HTR-8/SVneo (cell line): ENCODE measurements at places on chromosomes 7 and 10.

DNA sequence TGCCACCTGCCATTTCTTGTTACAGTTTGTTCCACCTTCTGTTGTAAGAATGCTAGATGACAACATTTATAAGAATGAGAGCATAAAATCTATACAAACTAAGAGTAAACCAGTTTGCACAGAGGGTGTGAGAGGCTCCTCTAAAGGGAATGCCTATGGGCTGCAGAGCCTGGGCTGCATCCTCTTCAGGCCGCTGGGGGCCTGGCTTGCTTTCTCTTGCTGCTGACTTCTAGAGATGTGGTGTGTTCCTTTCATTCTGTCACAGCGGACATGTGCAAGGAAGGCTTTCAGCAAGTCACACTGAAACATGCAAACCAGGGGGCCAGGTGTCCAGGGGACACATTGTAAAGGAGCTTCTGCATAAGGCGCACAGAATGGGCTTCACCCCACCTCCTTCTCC, 7.1 kb upstream of the ATP6V1F start:
- no peak for DNase-seq

DNA sequence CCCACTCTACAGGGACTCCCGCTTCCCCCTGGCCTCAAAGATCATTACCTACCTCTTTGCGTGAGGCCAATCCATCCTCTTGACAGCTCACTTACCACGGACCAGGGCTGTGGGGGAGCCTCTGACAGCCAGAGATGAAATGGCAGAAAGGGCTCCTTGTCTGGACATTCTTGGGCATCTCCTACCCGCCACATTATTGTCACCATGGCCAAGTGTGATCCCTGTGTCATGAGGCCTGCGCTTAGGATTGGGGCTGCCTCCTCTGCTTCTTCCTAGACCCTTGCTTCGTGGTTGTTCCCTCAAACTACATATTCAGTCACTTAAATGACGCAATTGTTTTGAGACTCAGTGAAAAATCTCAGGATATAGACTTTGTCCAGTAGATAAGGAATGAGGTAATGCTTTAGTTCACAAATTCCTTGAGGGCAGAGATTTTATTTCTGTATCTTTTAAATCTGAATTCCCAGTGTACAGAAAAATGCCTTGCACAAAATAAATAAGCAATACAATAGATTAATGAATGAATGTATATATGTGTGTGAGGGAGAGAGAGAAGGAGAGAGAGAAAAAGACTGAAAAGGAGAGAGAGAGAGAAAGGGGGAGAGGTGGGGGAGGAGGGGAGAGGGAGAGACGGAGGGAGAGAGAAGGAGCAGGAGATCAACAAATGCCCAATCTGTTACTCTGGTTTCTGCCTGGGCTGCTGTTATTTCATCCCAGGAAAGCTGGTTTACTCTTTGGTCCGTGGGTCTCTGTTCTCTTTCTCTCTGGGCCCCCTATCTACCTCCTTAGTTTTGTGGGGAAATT, 159.0 kb downstream of the PLXNA4 start:
- DNase-seq, result no peak

- no peak for DNase-seq
Observed at GRCh38 chr7:103988468-103989199, 824 bp downstream of the RELN start.

DNA sequence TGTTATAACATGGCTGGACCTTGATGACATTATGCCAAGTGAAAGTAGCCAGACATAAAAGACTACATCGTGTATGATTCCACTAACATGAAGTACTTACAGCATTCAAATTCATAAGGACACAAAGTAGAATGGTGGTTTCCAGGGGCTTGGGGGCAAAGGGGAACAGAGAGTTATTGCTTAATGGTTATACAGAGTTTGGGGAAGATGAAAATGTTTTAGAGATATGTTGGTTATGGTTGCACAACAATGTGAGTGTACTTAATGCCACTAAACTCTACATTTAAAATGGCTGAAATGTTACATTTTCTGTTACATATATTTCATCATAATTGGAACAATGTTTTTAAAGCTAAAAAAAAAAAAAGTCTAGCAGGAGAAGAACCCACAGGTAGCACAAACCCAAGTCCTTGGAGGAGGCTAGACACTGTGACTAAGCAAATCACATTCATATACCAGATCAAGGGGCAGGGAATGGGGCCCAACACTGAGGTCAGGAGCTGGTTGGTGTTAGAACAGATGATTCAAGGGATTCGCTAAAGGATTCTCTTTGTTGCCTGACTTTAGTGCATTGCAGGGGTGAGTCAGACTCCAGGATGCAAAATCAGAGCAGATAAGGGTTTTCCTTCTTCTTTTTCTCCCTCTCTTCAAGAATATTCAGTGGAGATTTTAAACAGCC, 25.1 kb upstream of the AOAH start:
- DNase-seq, result no peak

DNA sequence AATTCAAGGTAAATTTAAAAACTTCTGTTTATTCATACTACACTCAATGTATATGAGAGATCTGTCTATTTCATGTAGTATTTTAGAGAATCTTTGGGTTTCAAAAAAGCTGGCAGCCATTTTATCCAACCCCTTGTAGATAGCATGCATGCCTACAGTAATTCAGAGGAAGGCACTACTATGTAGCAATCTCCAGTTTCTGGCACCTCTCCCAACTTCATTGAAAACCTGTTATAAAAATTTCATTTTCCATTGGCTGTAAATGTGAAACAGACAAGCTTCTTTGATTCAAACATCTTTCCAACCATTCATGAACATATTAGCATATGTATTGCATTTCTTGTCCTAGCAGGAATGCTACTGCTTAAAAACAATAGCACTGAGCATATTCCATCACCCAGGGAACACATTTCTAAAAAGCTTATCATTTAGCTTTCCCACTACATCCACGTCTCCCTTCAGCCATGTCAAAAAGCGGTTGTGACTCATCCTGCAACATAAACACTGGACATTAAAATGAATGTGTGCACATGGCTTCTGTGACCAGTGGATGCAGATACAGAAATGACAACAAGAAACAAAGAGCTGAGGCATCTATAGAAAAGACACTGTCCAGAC, 330.4 kb upstream of the AOAH start:
- no peak for DNase-seq

- DNase-seq, result no peak
Observed at GRCh38 chr7:157122800-157123495, 15.8 kb upstream of the UBE3C start.

DNA sequence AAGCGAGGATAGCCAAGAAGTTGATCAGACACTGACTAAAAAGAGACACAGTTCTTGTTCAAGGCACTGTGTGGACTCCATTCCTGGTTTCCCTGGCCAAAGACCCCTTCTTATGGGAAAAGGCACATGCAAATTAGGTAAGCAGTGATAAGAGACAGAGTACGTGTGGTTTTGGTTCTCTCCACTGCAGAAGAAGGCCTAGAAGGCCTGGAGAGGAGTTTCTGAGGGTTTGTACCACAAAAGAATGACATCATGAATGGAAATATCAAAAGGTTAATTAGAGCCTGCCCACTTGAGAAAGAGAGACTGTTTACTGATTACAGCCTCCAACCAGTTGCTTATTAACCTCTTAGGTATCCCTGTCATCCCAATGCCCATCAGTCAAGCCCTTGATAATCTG, 137.5 kb downstream of the ZNF365 start:
- DNase-seq, result no peak

- DNase-seq, result no peak
Observed at GRCh38 chr7:71612911-71613310, 481.0 kb downstream of the GALNT17 start.

GRCh38 chr10:4004144-4004543, 219.1 kb upstream of the KLF6 start:
- DNase-seq, result no peak

DNA sequence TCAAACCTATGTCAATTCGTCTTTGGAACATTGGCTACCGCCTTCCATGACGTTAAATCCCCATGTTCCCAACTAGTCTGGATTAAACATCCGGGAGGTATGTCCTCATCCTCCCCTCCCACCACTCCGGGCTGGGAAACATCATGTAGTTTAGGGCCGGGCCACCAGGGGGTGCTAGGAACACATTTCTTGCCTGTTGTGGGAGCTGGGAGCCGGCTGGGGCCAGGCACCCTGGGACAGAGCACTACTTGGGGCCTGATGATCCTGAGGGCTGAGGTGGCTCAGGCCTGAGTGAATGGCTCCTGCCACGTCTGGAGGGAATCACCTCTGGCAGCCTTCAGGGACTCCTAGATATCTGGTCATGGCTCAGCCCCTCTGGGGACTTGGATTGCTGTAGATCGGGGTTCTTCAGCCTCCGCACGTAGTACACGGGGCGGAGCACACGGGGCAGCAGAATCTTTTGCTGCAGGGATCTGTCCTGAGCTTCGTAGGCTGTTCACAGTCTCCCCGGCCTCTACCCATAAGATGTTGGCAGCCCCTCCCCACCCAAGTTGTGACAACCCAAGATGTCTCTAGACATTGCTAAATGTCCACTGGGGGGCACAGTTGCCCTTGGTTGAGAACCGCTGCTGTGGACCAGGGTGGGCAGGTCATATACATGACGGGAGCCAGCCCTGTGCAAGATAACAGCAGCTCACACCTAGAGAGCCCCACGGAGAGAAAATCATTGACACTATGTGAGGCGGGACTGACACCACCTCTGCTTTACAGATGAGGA, 141.2 kb upstream of the ZNF716 start:
- no peak for DNase-seq

- DNase-seq, result no peak
Observed at GRCh38 chr7:24580283-24580946, 7.2 kb downstream of the PALS2 start.

DNA sequence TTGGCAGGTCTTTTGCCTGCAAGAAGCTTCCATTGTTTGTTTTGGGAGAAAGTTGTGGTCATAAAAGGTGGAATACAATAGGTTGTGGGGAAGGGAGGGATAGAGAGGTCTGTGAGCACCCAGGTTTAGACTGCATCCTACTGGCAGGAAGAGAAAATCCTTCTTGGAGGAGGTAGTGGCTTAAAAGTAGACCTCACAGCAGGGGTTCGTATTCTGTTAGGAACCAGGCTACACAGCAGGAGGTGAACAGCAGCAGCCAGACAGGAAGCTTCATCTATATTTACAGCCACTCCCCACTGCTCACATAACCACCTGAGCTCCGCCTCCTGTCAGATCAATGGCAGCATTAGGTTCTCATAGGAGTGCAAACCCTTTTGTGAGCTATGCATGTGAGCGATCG, 245.3 kb downstream of the NSUN6 start:
- DNase-seq, result no peak

GRCh38 chr10:895324-895723, 36.2 kb downstream of the LARP4B start:
- no peak for DNase-seq

DNA sequence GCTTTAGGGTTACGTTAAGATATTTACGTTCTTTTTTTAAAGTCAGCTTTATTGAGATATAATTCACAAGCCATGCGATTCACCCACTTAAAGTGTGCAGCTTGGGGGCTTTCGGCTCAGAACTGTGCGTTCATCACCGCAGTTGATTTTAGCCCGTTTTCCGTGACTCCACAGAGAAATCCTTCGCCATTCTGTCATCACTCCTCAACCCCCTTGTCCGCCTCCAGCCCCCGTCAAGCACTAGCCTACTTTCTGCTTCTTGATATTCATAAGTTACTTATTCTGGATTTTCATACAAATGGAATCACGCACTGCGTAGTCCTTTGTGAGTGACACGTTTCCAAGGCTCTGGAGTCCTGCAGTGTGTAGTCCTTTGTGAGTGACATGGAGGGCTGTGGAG, 20.4 kb downstream of the FAM20C start:
- DNase-seq, result no peak

- no peak for DNase-seq
Observed at GRCh38 chr7:74025146-74025545, 2.8 kb upstream of the ELN start.

GRCh38 chr10:3196958-3197347, 24.4 kb upstream of the PITRM1 start:
- no peak for DNase-seq

- DNase-seq, result no peak
Observed at GRCh38 chr10:31422634-31423033, 103.6 kb downstream of the ZEB1 start.

- no peak for DNase-seq
Observed at GRCh38 chr10:34029455-34029854, 695.0 kb upstream of the NRP1 start.

- DNase-seq, result no peak
Observed at GRCh38 chr7:18018296-18019215, 9.1 kb downstream of the PRPS1L1 start.

GRCh38 chr10:42934351-42934811, 142.5 kb upstream of the RET start:
- no peak for DNase-seq

GRCh38 chr10:59047180-59047579, 129.3 kb upstream of the PHYHIPL start:
- DNase-seq, result no peak

GRCh38 chr7:124152859-124153692, 120.2 kb upstream of the TMEM229A start:
- DNase-seq, result no peak

- no peak for DNase-seq
Observed at GRCh38 chr10:29929006-29929405, 130.4 kb downstream of the JCAD start.

DNA sequence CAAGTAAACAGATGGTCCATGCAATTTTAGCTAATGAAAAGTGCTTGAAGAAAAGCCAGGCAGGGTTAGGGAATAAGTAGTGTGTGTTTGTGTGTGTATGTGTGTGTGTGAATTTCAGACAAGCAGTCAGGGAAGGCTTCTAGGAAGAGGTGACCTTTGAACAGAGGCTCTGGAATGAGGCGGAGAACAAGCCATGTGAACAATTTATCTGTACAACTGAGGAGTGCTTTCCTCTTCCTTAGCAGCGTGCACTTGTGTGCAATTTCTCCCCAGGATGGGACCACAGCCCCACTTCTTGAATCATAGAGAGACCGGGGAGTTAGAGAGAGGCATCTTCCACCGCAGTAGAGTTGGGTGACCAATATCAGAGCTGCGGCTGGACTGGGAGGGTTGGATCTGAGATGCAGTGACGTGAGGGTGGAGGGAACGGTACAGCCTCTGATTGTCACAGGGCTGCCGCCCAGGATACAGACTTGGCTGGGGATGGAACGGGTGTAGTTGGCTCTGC, 69.2 kb upstream of the FAM171A1 start:
- DNase-seq, result no peak

DNA sequence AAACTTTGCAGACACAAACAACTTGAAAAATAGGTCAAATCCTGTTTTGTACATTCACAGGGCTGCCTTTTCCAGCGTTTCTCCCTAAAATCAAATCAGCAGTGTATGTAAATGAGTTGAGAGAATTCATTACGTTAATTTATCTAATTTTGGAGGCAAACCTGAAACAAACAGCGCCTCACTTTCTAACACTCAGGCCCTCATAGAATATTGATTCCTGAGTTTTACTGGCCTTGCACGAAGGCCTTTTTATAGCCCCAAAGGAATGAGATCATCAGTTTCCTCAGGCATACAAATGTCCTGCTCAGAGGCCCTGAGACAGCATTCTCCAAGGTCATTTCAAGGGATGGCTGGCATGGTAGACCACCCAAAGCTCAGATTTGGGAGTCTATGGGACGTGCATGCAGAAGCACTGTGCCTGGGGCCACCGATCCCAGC, 131.7 kb upstream of the CHST15 start:
- DNase-seq, result no peak
